ENCODE measurements at places on chromosomes 2 and 18.

GRCh38 chr2:238506371-238507068, 79.8 kb downstream of the ASB1 start:
- no peak for DNase-seq

- DNase-seq = no peak
Measured at GRCh38 chr2:160628811-160629210, 135.2 kb upstream of the RBMS1 start.

- no peak for DNase-seq
Measured at GRCh38 chr2:133434959-133435668, 133.1 kb downstream of the NCKAP5 start.

DNA sequence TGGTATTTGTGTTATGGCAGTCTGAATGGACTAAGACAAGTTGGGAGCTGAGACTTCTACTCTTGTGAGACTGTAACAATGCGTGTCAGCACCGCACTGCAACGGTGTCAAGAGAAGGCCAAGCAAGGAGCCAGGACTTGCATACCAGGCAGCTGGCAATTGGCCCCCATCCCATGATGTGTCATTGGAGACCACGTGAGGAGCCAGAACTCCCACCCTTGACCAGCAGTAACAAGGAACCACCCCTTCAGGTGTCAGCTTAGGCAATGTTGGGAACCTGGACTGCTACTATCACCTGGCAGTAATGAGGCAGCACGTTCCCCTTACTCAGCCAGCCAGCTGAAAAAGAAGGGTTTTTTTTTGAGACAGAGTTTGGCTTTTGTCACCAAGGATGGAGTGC, 32.7 kb upstream of the AGFG1 start:
- DNase-seq = no peak

GRCh38 chr2:143217512-143218115, 88.4 kb downstream of the ARHGAP15 start:
- no peak for DNase-seq

- DNase-seq = no peak
Measured at GRCh38 chr2:120919771-120920453, 184.2 kb downstream of the GLI2 start.
